ENCODE measurements at places on chromosomes 5 and 9.
A peak's percentile ranks its signal among the peaks of the same experiment; 100 is the strongest.

- H3K27ac ChIP-seq: no peak overlapping the region
- H3K4me3 ChIP-seq: no peak overlapping the region
- H3K36me3 ChIP-seq: peaks cover under 1% of the 10 kb centered on the region
- H3K4me1 ChIP-seq: no peaks in the 10 kb centered on the region
- DNase-seq: no peak
These were observed 23.6 kb upstream of the SARDH start for GRCh38 chr9:133761641-133762248.

GRCh38 chr5:17143335-17143734 lies 74.1 kb upstream of the BASP1 start:
- no peaks in the 10 kb centered on the region for H3K36me3 ChIP-seq
- H3K4me1 ChIP-seq: no peaks in the 10 kb centered on the region
- no peak overlapping the region for H3K27ac ChIP-seq
- H3K4me3 ChIP-seq: no peak overlapping the region
- no peaks in the 10 kb centered on the region for H3K27me3 ChIP-seq
- no peak for DNase-seq

DNA sequence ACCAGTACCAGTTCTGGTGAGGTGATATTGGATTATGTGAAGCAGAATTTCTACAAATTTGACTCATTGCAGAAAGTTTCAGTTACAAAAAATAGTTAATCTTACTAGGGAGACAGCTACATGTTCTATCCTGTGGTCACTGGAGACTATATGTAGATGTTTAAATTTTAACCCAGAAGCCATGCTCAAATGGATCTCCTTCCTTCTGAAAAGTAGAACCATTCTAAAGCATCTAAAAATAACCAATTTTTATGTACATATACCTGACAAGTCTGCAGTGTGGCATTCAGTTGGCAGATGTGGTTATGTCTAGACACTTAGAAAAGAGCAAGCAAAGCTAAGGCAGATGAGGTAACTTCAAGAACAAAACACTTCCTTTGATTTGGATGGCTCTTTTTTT lies 65.5 kb upstream of the POU4F3 start:
- no peak overlapping the region for H3K27ac ChIP-seq
- no peaks in the 10 kb centered on the region for H3K4me1 ChIP-seq
- peaks cover 86% of the 10 kb centered on the region for H3K36me3 ChIP-seq
- DNase-seq: no peak
- no peaks in the 10 kb centered on the region for H3K27me3 ChIP-seq
- H3K4me3 ChIP-seq: no peak overlapping the region

GRCh38 chr5:53037141-53037859 lies 48.1 kb downstream of the ITGA2 start:
- H3K27me3 ChIP-seq: peaks cover 5% of the 10 kb centered on the region
- DNase-seq: no peak
- H3K4me3 ChIP-seq: no peak overlapping the region
- H3K36me3 ChIP-seq: no peaks in the 10 kb centered on the region

- no peaks in the 10 kb centered on the region for H3K4me1 ChIP-seq
- DNase-seq: no peak
- H3K36me3 ChIP-seq: no peaks in the 10 kb centered on the region
- no peaks in the 10 kb centered on the region for H3K27me3 ChIP-seq
- H3K27ac ChIP-seq: no peak overlapping the region
These were observed 29.9 kb upstream of the MYOT start for GRCh38 chr5:137837491-137838394.

DNA sequence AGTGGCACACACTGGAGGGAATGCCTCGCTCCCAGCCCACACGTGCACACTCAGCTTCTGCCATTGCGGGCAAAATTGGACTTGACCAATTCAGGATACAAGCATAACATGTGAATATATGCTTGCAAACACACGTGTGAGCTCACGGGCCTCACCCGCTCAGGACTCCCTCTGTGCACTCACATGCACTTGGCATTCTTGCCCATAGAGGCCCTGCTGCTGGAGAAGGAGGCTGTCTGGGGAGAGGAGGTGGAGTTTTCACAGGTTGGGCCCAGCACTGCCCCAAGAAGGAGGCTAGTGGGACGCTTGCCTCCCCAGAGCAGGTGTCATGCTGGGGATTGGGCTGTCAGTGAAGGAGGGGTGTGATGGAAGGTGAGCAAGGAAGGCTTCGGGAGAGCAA lies 1.7 kb downstream of the MYMK start:
- no peaks in the 10 kb centered on the region for H3K36me3 ChIP-seq
- no peak for DNase-seq
- H3K4me3 ChIP-seq: no peak overlapping the region
- H3K27ac ChIP-seq: no peak overlapping the region
- peaks cover 4% of the 10 kb centered on the region for H3K4me1 ChIP-seq

GRCh38 chr5:120306303-120306702 lies 157.8 kb upstream of the PRR16 start:
- no peaks in the 10 kb centered on the region for H3K4me1 ChIP-seq
- no peaks in the 10 kb centered on the region for H3K36me3 ChIP-seq
- DNase-seq: no peak
- H3K27me3 ChIP-seq: no peaks in the 10 kb centered on the region

- no peak overlapping the region for H3K4me3 ChIP-seq
- H3K4me1 ChIP-seq: peaks cover 18% of the 10 kb centered on the region
- no peak for DNase-seq
- no peaks in the 10 kb centered on the region for H3K36me3 ChIP-seq
- peaks cover 4% of the 10 kb centered on the region for H3K27me3 ChIP-seq
- H3K27ac ChIP-seq: no peak overlapping the region
These were observed 19.1 kb upstream of the AK3 start for GRCh38 chr9:4760122-4760521.

GRCh38 chr9:91937056-91937455 lies 13.0 kb downstream of the ROR2 start:
- H3K4me1 ChIP-seq: no peaks in the 10 kb centered on the region

DNA sequence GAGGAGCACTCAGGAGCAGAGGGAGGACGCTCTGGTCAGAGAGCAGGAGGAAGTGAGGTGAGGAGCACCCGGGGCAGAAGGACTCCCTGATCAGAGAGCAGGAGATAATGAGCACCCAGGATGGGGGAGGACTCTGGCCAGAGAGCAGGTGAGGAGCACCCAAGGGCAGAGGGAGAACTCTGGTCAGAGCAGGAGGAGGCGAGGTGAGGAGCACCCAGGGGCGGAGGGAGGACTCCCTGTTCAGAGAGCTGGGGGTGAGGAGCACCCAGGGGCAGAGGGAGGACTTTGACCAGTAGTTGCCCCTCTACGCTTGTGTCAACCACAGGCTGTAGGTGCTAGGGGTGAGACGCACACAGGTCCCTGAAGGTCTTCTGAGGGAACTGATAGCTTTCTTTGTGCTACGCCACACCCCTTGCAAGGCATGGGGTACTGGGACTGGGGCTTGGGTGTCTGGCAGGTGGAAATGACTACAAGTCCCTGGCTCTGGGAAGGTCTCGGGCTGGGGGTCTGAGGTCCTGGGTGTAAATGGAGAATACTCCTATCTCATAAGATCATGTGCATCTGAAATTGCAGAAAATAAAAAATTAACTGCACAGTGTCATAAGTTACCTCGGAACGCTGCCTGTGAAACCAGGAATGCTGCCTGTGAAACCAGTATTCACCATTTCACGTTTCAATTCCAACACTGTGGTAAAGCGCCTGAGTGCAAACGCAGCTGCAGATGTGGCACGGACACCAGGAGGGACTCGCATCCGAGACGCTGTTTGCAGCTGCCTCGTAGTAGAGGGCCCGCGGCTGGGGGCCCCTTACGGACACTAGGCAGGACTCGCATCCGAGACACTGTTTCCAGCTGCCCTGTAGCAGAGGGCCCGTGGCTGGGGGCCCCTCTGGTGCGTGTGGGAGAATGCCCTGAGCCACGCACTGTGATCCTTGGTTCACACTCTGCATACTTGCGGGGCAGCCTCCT lies 27.0 kb upstream of the SLC6A3 start:
- H3K27me3 ChIP-seq: no peaks in the 10 kb centered on the region
- peak; percentile 17 for DNase-seq
- H3K4me1 ChIP-seq: peaks cover 10% of the 10 kb centered on the region
- no peak overlapping the region for H3K4me3 ChIP-seq
- H3K27ac ChIP-seq: no peak overlapping the region

DNA sequence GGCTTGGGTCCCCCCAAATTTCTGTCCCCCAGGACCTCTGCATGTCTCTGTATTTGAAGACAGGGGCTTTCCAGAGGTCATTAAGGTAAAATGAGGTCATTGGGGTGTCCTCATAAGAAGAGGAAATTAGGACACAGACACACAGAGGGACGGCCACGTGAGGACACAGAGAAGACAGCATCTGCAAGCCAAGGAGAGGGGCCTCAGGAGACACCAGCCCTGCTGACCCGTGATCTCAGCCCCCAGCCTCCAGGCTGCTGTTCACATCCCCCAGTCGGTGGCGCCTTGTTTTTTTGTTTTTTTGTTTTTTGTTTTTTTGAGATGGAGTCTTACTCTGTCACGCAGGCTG lies 1.2 kb upstream of the CCDC183 start:
- H3K4me3 ChIP-seq: no peak overlapping the region
- DNase-seq: no peak
- H3K36me3 ChIP-seq: peaks cover 18% of the 10 kb centered on the region

DNA sequence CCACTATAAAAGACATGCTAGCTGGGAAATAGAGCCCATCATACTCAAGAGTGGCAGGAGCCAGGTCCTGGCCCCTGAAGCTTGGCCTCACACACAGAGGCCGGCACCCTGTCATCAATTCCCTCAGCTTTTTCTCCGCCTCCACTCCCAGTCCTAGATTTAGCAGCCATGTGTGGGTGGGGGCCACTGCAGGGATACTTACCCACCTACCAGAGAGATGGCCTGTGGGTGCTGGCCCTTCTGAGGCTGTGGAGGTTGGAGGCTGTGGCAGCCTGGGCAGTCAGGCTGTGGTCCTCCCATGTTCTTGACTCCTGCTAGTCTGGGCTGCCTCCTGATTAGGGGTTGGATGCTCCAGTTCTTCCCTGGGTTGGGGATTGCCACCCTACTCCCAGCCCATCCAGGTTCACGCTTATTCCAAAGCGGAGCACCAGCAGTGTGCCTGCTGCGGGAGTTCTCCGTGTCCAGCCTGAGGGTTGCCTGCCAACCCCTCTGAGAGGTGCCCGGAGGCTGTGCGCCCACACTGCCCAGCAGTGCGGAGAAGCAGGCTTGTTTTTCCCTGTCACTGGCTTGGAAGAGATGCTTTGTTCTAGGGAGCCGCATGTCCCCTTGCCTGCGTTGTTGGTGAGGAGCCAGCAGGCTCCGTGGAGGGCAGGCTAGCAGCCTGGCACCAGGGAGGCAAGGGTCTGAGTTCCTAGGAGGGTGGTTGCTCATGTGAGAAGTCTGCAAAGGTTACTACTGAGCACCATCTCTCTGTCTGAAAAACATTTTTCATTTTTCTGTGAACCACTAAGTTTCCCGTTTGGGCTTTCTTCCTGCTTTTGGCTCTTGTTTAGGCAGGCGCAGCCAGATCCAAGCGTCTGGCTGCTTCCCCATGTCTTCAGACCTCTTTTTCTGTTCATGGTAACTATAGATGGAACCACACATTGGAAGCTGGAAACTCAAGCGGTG lies 7.5 kb downstream of the SLC22A5 start:
- peaks cover 8% of the 10 kb centered on the region for H3K4me1 ChIP-seq
- no peak overlapping the region for H3K4me3 ChIP-seq
- DNase-seq: no peak
- H3K36me3 ChIP-seq: peaks cover 3% of the 10 kb centered on the region

DNA sequence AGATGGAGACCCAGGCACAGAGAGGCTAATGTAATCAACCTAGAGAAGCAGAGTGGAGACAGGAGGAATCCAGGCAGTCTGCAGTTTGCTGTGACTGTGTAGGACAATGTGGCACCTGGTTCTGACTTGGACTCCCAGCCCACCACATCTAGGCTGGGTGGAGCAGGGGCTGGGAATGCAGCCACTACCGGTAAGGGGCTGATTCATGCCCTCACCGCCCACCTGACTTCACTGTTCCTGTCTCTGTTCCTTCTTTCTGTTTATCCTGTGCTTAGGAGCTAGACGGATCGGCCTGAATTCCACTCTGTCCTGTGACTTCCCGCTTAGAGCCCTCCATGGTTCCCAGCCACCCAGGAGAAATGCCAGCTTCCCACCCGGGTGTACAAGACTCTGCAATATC lies 2.6 kb downstream of the PDLIM4 start:
- H3K4me3 ChIP-seq: no peak overlapping the region
- no peaks in the 10 kb centered on the region for H3K36me3 ChIP-seq
- peaks cover 27% of the 10 kb centered on the region for H3K27me3 ChIP-seq

- no peaks in the 10 kb centered on the region for H3K27me3 ChIP-seq
- H3K4me1 ChIP-seq: peaks cover 36% of the 10 kb centered on the region
- peak overlapping the region; percentile 94 for H3K4me3 ChIP-seq
- peaks cover 44% of the 10 kb centered on the region for H3K36me3 ChIP-seq
- peak overlapping the region; percentile 98 for H3K27ac ChIP-seq
- peak; percentile 24 for DNase-seq
These were observed 794 bp upstream of the DCAF12 start for GRCh38 chr9:34127035-34127948.

DNA sequence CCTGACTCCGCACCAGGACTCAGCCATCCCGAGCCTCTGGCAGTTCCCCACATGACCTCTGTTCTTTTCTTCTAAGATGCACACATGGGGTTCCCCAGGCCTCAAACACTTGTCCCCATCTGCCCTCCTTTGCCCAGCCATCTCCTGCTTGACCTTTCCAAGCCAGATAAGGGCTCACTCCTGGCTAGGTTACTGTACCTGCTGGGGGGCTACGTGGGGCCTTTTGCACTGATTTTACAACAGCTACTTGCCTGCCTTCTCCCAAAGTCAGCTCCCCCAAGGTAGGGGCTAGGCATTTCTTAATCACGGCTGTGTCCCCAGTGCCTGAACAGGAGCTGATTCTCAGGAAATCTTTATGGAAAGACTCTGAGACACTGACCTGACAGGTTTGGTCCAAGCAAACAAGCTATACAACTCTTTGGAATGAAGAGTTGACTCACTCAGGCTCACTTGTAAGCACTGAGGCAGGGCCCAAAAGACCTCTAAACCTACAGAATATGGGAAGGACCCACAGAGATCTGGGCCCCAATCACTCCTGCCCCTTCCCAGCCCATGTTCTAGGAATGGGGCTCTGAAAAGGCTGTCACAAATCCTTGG lies 2.5 kb downstream of the MACROH2A1 start:
- H3K27ac ChIP-seq: peak overlapping the region; percentile 28
- no peak for DNase-seq
- no peaks in the 10 kb centered on the region for H3K27me3 ChIP-seq
- H3K4me1 ChIP-seq: peaks cover 77% of the 10 kb centered on the region
- peak overlapping the region; percentile 88 for H3K4me3 ChIP-seq

DNA sequence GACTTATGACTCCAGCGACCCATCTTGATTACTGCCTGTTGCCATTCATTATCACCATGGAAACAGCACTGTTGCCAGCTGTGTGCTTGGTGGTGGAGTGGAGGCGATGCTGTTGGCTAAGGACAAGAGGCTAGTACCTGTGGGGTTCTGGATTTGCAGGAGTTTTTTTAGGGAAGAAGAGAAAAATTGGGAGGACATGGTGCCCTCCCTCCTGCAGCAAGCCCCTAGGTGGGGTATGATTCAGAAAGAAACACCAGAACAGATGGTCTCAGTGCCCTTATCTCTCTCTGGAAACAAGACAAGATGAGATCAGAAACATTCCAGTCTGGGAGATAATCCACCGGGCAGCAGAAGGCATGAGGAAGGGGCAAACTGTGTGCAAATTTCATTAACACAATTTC lies 87.8 kb upstream of the TLR4 start:
- no peaks in the 10 kb centered on the region for H3K27me3 ChIP-seq
- no peak overlapping the region for H3K4me3 ChIP-seq
